CD8-positive, alpha-beta T cell (primary cell): ENCODE measurements at places on chromosomes 4 and X.

GRCh38 chr4:155657169-155657568 lies 9.5 kb upstream of the GUCY1A1 start:
- DNase-seq: no peak

DNA sequence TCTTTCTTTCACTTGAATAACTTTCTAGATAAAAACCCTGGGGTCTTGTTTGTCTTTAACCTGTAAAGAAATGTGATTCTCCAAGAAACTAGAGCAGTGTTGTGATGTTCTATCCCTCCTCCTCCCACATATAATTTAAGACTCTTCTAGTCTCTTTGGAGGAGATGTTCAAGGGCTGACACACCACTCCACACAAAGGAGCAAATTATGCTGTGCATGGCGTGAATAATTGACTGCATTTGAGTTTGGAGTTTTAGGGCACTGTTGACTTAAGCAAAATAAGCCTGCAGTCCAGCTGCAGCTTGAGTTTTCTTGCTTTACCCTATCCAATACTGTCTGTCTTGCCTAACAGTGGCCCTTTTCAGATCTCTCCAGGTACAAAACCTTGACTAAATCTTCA lies 119.7 kb downstream of the CHRDL1 start:
- DNase-seq: no peak

GRCh38 chr4:46793036-46793435 lies 116.0 kb downstream of the COX7B2 start:
- no peak for DNase-seq

- DNase-seq: no peak
Observed at GRCh38 chr4:8377103-8378075, 63.1 kb downstream of the ACOX3 start.

DNA sequence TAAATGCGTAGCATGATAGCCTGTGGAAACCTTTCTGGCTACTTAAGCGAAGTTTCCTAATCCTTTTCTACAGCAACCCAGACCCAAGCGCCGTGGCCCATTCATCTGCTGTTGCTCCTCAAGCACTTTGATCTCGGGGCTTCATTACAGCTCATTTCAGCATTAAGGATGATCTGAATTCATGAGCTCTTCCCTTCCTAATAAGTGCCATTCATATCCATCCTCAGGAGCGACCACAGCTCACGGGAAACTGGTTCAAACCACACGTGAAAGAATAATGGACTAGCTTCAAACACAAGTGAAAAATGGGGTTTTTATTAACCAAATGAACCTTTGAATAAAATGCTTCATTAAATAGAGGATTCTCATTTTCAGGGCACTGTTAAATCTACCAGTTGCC lies 202.6 kb upstream of the LEF1 start:
- DNase-seq: no peak

GRCh38 chr4:109462297-109462696 lies 28.7 kb downstream of the SEC24B start:
- DNase-seq: no peak

DNA sequence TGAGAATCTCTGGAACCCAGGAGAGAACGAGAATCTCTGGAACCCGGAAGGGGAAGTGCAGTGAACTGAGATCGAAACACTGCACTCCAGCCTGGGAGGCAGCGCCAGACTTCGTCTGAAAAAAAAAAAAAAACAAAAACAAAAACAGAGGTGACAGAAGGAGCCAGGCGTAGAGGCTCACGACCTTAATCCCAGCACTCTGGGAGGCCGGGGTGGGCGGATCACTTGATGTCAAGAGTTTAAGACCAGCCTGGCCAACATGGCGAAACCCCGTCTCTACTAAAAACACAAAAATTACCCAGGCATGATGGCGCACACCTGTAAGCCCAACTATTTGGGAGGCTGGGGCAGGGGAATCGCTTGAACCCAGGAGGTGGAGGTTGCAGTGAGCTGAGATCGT lies 17.0 kb downstream of the ZNF280C start:
- DNase-seq: no peak

GRCh38 chrX:145190801-145191389 lies 56.4 kb upstream of the SPANXN1 start:
- no peak for DNase-seq

DNA sequence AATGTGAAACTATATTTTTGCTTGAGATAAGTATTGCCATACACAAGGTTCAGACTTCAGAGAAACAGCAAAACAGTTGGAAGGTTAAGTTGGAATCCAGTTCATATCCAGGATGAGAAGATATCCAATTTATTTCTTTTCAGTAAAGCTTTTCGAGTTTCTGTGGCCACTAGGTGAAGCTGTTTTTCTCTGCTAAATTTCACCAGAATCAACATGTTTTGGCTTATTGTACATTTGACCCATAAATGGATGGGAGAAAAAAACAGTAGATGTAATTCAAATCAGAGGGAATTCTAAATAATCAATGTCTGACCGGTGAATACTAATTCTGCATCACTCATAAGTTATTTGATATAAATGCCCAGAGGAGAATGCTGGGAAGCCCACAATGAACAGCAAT lies 9.1 kb upstream of the METTL14 start:
- no peak for DNase-seq

GRCh38 chr4:123553279-123553678 lies 156.7 kb downstream of the SPRY1 start:
- no peak for DNase-seq
